Activated CD4-positive, alpha-beta memory T cell treated with anti-CD3 and anti-CD28 coated beads, Interleukin-2, amount 10 ng/mL, durations not matched to agents 7 days and 5 days (primary cell): ENCODE measurements at places on chromosomes 12 and 14.

- DNase-seq = no peak
Observed at GRCh38 chr12:4978737-4979136, 64.9 kb upstream of the KCNA5 start.

DNA sequence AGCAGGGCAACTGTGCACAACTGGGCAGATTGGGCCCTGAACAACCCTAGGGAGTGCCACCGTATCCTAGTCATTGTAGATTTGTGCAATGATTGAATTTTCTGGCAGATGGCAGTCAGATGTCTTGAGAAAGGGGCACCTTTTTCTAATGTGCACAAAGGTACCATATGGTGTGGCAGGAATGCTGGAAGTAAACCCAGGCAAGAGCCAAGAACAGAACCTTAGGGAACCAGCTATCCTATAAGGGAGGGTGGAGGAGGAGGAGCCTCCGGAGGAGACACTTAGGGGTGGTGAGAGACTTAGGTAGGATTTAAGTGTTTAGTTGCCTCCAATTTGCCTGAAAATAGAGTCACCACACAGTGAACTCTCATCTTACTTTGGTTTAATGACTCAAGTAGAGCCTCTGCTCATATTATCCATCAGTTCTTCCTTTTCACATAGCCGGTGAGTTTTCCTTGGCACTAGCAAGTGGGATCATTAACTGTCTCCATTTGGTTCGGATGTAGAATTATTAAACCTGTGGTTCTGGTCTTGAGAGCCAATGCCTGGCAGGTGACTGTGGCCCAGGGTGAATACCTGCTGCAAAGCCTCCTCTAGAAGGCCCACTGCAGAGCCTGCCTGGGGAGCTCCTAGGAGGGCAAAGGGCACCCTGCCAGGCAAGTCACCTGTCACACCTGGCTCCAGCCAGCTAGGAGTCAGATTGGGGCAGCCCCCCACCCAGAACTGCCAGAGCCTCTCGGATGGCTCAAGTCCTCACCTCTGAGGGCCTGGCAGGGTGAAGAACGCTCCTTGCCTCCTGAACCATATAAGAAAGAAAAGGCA, 184.4 kb upstream of the HIF1A start:
- no peak for DNase-seq

DNA sequence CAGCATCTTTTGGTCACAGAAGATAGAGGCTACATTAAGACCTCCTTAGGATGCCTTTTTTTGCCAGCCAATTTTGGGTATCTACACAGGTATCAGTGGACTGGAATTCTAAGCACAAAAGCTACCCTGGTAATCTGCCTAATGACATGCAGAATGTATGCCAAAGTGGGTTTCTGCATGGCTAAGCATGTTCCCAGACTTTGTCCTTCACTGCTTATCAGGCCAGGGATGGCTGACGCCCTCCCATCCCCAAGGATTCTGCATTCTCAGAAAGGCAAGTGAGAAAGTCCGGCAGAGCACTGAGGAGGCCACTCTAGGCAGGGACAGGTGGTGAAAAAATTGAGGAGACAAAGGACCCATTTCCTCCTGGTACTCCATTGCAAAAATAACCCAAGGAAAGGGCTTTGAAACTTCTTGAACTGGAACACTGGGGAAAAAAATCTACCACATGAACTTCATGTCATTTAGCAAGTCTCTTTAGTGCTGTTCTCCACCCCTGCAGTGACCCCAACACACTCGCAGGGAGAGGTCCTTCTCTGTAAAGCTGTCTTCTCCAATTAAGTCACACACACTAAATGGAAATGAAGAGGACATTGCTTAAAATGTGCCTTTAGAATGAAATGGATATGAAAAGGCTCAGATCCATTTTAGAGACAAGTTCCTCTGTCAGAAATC, 91.7 kb upstream of the MAX start:
- DNase-seq = no peak

GRCh38 chr12:131724534-131724933, 13.6 kb downstream of the SFSWAP start:
- DNase-seq = no peak

- no peak for DNase-seq
Observed at GRCh38 chr14:55847766-55848165, 267.8 kb downstream of the KTN1 start.

DNA sequence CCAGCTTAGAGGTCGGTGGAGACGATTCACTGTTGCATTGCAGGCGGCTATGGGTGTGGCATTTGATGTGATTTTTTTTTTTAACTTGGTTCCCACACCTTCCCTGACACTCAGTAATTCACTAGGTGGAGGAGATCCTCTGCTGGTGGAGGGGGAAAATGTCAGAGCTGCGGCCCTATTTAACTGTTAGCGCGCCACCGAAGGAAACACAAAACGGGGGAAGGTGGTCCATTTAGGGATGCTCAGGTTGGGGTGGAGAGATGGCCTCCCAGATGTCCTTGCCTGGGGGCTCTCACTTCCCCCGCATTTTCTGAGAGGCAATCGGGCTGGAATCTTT, 4.3 kb upstream of the HOXC12 start:
- DNase-seq = no peak

GRCh38 chr12:46847001-46847400, 21.2 kb upstream of the SLC38A4 start:
- DNase-seq = no peak

DNA sequence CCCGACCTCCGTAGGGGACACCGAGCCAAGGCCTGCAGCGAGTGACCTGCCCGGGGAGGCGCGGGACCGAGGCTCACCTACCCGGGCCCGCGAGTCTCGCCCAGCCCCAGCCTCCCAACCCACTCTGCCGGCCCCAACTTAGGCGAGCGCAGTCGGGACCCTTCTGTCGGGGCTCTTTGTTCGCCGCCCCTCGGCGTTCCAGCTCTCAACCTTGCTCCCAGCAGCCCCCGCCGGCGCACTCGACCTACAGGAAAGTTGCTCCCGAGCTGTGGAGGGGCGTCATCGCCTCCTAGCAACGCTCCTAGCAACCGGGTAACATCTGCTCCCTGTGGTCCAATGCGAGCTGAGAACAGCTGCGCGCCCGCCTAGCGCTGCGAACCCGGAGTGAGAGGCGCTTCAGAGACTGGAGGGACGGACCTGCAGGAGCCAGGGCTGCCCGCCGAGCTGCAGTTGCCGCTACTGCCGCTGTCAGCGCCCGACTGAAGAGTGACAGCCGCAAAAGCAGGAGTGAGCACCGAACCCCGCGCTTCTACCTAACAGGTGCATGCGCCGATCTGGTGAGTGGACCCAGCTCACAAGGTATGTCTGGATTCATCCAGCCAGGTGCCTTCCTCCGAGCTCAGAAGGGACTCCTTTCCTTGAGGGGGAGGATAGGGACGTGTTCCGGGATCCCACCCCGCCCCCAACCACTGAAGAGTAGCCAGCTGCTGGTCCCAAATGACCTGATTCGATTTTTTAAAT, 355.0 kb downstream of the SNAPC1 start:
- DNase-seq = peak; percentile 41

DNA sequence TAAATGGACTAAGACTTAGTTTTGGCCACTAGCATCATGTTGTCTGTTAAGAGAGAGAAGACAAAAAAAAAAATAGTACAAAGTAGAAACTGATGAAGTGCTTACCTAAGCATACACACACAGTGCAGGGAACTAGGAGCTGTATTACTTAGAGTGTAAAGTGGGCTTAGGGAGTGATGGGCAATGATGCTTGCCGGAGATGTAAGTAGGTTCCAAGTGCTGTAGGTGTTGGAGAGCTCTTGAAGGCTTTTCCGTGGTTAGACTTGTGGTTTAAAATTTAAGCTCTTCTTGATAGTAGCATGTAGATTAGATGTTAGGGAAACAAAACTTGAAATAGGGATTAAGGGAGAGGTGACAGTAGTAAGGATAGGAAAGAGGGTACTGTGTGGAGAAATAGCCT, 34.7 kb downstream of the MIA2 start:
- DNase-seq = no peak

GRCh38 chr12:92503971-92504593, 198.7 kb upstream of the PLEKHG7 start:
- DNase-seq = no peak

DNA sequence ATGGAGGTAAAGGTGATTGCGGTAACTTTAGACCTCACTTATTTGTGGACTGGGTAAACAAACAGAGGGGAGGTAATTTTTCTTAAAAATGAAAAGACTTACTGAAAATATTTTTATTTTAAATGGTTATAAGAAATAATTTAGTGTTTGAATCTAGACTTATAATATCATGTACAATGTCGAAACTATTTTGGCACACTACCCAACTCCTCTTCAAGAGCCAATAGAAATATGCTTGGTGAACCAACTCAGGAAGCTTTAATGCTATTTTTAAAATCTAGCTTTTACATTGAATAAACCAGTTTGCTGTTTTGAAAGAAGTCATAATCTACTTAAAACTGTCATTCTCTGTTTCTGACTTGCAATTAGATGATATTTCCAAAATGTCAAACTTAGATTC, 175.8 kb upstream of the NPAS3 start:
- DNase-seq = no peak

DNA sequence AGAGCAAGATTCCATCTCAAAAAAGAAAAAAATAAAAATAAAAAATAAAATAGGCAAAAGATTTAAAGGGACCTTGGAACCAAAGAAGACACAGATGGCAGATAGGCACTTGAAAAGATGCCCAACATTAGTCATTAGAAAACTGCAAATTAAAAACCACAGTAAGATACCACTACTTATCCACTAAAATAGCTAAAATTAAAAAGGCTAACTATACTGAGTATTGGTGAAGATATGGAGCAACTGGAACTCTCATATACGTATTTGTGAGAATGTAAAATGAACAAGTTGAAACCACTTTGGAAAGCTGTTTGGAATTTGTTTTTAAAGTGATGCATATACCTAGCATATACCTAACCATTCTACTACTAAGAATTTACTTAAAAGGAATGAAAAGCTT, 22.3 kb downstream of the BLTP3B start:
- no peak for DNase-seq

- DNase-seq = no peak
Observed at GRCh38 chr12:31600252-31600651, 9.3 kb upstream of the DENND5B start.

DNA sequence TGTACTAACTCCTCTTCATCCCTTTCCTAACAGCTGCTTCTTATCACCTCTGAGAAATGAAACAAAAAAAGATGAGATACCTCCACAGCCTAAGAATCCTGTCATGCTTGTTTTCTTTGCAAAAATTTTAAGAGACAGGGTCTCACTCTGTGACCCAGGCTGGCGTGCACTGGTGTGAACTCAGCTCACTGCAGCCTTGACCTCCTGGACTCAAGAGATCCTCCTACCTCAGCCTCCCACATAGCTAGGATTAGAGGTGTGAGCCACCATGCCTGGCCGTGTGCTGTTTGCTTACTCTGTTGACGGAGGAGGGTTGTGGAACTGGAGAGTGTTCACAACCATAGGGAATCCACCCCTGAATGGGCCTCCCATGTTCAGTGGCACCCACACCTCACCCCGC, 16.2 kb downstream of the CSRNP2 start:
- DNase-seq = no peak

DNA sequence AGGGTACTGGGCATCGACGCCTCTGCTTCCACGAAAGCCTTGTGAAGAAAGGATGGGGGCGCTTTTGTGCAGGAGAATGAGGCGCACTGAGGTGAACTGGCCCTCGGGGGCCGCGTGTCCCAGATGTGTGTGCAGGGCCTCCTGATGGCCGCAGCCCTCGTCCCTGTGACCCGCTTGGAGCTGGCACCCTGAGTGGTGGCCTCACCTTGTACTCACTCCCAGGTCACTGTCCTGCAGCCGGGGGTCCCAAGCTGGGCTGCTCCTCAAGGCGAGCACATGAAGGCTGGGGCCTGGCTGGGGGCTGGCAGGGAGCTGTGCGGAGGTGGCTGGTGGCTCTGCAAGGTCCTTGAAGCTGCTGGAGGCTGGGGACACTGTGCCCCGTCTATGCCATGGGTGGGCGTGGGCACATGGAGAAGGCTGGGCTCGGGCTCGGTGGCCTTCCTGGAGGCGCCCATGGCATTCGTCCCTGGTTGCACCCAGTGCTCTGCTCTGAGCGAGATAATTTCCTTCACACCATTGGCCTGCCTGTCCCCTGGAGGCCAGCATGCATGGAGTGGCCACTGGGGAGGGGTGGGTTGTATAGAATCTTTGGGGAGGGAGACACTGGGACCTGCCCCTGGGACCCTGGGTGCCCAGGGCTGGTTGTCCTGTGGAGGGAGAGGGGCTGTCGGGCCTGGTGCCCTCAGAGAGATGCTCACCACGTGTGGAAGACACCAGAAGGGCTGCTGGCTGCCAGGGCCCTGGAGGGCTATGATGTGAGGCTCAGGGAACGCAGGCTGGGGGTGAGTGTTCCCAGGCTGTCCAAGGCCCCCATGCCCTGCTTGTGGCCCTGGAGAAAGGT, 79.3 kb downstream of the TMEM121 start:
- no peak for DNase-seq

DNA sequence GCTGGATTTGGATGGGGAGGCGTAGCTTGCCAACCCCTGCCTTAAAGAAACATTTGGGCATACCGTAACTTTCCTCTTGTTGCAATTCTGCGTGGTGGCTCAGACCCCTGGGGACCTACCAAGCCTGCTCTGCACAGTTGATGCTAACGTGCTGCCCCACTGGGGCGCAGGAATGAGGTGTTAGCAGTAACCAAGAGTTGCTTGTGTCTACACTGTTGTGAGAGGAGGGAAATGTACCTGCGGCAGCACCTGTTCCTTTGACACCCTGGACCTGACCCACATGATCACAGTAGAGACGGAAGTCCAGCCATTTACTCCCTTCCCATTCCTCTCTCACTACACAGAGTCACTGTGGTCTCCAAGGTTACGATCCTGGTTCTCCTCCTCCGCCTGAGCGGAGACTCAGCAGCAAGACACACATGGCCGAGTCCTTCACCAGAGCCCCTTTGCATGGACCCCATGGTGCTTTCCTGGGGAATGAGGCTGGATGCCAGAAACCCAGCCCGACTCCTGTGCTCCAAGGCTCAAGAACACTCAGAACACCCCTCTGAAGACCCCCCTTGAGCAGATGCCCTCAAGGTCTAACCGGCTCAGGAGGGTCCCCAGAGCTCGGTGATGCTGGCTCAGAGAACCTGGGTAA, 84.8 kb downstream of the FBXL14 start:
- DNase-seq = no peak

- no peak for DNase-seq
Observed at GRCh38 chr12:42779186-42779859, 189.8 kb upstream of the PRICKLE1 start.

GRCh38 chr12:100554608-100555077, 18.8 kb upstream of the GAS2L3 start:
- DNase-seq = no peak

- no peak for DNase-seq
Observed at GRCh38 chr12:72018036-72018435, 79.4 kb downstream of the TPH2 start.

DNA sequence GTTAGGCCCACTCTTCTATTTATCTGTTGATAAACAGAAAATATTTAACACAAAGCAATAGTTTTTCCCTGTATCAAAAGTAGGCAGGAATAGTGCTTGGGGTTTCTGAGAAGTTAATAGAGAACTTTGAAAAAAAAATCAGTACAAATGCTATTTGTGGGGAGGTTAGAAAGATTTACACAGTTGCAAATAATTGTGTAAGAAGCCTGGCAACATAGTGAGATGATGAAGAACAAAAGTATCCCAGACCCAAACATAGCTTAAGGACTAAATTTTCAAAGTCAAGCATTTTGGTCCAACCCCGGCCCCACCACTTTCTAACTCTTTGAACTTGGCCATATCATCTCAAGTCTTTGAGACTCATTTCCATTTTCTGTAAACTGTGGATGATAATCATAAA, 687.5 kb upstream of the TMEM132C start:
- DNase-seq = no peak
